ELF-1 (cell line): ENCODE measurements at places on chromosomes 6 and 20.

DNA sequence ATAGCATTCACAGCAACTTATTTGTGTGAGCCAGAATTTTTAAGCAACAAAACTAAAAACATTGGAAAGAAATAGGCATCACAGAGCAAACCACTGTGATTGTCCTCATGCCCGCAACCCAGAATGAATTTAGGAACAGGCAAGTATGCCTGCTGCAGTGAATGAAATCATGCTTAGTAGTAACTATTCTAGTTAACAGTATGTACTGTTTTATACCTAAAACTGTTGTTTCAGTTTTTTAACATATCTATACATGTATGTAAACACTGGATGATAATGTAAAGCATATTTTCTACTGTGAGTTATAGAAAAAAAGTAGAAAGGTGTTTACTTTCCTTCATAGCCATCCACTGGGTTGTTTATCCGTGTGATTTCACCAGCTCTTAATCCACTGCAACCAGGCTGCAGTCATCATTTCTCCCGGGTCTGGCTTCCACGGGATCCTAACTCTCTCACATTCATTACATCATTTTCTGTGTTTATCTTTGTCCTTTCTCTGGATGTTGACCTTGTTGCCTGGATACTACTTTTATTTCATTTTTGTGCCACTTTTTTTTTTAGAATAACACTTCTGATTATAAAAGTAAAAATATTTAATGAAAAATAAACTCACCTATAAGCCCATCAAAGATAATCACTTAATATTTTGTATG is 3.6 kb upstream of the ARFGEF3 start:
- no peak for DNase-seq

GRCh38 chr6:119463081-119463626 is 113.6 kb upstream of the MAN1A1 start:
- DNase-seq = no peak

DNA sequence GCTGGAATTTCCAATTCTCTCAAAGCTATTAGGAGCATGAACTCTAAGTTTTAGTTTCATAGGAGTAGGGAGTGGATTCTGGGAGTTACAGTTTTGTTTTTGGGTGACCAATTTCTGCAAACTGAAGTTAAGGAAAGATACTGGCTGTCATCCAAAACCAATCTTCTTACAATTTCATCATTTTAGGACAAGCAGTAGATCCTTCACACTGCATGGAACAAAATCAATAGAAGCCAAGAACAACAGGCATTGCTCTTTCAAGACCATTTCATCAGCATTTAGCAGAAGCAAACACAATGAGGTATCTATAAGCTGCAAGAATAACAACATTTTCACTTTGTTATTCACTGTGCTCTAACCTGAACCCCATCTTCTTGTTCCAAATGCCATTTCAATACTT is 173.0 kb downstream of the GMDS start:
- DNase-seq = no peak

- no peak for DNase-seq
Observed at GRCh38 chr6:16324184-16324583, 85.8 kb downstream of the GMPR start.

GRCh38 chr6:27882624-27883023 is 29.6 kb downstream of the OR2B2 start:
- peak; percentile 64 for DNase-seq

GRCh38 chr20:32792316-32792715 is 27.4 kb upstream of the MAPRE1 start:
- no peak for DNase-seq

DNA sequence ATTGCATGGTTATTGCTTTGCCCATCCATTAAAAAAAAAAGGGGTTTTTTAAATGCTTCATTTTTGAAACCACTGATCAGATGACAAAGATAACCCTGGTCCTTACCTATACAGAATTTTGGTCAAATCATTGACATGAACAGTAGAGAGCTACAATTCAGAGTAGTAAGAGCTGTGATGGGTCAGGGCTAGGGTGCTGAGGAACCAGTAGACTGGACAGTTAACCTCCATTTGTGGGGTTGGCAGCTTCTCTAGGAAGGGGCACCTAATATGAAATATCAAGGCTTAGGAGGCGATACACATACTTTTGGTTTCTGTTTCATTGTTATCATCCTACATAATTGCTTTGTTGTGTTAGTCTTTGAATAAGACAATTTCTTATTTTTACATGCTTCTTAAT is 55.1 kb downstream of the ORC3 start:
- DNase-seq = no peak

GRCh38 chr6:124995645-124996325 is 33.5 kb downstream of the RNF217 start:
- no peak for DNase-seq

- DNase-seq = no peak
Observed at GRCh38 chr20:23206061-23206460, 119.9 kb upstream of the CD93 start.
